ENCODE measurements at places on chromosomes 2 and 18. TPM values are rescaled to one million over a fixed set of nuclear protein-coding genes. Genes with fewer than 3 reads are reported as not detected.
A peak's percentile ranks its signal among the peaks of the same experiment; 100 is the strongest.

The EPHA4 gene
- 2.2 TPM for total RNA-seq

The UCN gene
- total RNA-seq, result 0.40 TPM

The SFXN5 gene
- total RNA-seq, result 8.9 TPM

DNA sequence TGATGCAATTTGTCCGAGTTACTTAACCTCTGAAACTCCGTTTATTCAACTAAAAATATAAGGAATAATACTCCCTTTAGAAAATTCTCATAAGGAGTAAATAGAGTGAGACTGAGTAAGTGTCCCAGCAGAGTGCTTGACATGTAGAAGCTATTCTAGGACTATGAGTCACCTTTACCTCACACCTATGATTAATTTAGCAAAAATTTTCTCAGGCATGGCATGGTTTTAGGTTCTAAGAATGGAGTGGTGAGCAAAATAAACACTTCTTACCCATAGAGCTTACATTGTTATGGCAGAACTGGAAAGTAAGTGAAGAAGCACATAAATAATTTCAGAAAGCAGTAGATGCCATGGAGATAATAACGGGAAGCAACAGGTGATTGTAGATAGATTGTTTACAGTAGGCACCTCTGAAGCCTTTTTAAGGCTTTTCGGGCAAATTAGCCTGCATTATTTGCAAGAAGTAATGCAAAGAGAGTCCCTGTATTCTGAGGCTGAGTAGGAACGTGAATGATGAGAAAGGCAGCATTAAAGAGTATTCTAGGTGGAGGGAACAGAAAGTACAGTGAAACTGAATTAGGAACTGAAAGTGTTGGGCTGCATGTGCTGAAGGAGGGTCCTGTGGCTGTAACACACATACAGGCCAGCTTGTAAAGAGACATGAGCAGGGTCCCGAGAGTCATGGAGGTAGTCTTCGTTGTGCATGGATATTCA lies 209.2 kb downstream of the ZNF407 start:
- DNase-seq, result no peak

The DIPK1C gene
- total RNA-seq, result not detected

The OXER1 gene
- total RNA-seq, result not detected

GRCh38 chr2:100650151-100650550 lies 87.4 kb downstream of the PDCL3 start:
- DNase-seq, result no peak

DNA sequence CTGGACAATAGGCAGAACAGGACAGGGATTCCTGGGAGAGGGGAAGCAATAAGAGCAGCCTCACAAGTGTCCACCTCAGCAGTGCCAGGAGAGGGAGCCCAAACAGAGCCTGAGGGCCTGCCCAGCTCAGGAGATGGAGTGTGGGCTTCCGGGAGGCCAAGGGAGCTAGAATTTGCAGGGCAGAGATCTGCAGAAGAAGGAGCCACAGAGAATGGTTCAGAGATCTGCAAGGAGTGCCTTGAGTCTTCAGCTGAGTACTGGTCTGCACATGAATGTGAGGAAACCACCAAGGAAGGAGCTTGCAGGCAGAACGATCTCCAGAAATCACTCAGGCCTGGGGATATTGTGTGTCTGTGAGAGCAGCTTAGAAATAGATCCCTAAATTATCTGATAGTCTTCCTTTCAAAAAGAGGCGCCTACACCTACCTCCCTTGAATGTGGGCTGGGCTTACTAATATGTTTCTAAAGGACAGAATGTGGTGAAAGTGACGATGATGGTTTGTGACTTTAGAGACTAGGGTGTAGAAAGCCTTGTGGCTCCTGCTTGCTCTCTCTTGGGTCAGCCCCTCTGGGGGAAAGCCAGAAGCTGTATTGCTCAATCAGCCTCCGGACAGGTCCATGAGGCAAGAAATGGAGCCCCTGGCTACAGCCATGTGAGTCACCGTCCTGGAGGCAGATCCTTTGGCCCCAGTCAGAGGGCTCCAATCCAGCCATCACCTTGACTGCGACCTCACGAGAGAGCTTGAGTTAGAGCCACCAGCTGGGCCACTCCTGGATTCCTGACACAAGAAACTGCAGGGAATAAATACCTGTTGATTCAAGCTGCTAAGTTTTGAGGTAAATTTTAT lies 7.6 kb upstream of the LPIN1 start:
- DNase-seq, result peak; percentile 54

DNA sequence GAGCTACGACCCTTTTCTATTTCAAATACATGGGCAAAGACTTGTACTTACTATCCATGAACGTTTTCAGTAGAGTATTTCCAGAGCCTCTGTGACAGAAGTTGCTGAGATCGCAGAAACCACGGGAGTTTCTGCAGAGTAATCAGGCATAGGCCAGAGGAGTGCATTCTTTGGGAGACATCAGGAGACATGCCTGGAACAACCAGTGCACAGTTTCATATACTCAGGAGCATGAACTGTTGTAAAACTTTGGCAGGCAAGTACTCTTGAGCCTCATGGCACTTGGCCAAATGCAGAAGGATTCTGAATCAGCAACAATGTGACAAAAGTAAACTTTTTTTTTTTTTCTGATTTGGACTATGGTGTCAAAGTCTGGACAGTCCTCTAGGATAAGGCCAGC lies 307.1 kb downstream of the GRB14 start:
- DNase-seq, result no peak

DNA sequence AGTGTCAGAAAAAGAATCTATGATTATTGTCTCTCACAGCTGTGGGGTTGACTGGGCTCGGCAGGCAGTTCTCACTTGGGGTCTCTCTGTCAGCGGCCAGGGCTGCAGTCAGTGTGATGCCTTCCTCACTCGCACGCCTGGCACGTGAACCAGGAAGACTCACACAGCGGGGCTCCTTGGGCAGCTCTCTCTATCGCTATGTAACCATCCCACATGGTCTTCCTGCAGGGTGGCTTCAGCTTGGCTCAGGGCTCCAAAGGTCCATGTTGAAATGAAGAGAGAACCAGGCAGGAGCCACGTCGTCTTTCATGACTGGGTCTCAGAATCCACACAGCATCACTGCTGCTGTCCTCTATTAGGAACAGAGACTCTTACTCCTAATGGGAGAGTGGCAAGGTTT lies 30.6 kb upstream of the SLC1A4 start:
- DNase-seq, result no peak

- no peak for DNase-seq
Observed at GRCh38 chr18:7545734-7546133, 21.4 kb upstream of the PTPRM start.

The AGXT gene
- not detected for total RNA-seq

- DNase-seq, result no peak
Observed at GRCh38 chr18:78521136-78521535, 458.5 kb upstream of the SALL3 start.

GRCh38 chr18:63265326-63265725 lies 54.2 kb downstream of the BCL2 start:
- DNase-seq, result no peak

The CASP10 gene
- total RNA-seq, result 30.1 TPM

The MRO gene
- not detected for total RNA-seq

GRCh38 chr2:83051538-83052170 lies 1407.4 kb downstream of the SUCLG1 start:
- no peak for DNase-seq

The ANKRD53 gene
- 0.22 TPM for total RNA-seq

DNA sequence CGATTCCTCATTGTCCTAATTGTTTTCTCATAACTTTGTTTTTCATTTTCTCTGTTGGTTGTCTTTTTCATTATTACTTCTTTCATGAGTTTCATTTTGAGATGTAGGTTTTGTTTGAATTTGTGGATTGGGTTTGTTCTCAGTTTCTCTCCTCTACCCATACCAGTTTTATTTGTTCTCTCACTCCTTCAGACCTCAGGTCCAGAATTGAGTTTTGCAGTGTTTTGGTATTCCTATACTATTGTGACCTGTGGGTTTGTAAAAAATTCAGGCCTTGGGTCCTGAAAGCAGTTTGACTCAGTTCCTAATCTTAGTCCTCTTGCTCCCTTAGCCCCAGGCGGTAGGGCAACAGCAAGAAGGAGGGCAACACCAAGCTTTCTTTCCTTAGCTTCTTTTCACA lies 28.3 kb upstream of the UBE2E3 start:
- DNase-seq, result no peak

DNA sequence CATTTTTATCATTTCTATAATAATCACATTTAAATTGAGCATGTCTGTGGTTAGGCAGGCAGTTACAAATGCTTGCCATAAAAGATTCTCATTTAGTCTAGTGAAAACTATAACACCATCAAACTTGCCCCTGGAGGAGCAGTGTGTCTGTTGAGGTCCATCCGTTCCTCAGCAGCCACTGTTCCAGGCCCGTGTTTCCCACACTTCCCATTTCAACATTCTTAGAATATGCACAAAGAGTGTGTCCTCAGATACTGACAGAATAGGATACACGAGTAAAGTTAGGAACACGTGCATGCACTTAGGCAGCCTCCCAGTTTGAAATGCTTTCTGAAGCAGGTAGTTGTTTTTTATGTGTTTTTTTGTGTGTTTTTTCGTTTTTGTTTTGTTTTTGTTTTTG lies 39.9 kb downstream of the NCK2 start:
- DNase-seq, result no peak

- DNase-seq, result no peak
Observed at GRCh38 chr2:83291083-83291482, 1168.0 kb downstream of the SUCLG1 start.

The SLC14A1 gene
- not detected for total RNA-seq

DNA sequence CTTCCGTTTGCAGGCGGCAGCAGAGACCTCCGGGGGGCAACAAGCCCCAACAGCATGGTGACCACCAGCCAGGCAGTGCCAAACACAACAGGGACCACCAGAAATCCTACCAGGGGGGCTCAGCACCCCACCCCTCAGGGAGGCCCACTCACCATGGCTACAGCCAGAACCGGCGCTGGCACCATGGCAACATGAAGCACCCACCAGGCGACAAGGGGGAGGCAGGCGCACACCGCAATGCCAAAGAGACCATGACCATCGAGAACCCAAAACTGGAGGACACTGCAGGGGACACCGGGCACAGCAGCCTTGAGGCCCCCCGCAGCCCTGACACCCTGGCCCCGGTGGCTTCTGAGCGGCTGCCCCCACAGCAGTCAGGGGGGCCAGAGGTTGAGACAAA lies 192.9 kb downstream of the SMAD7 start:
- DNase-seq, result no peak

GRCh38 chr2:37449761-37450296 lies 105.4 kb downstream of the QPCT start:
- DNase-seq, result peak; percentile 88

GRCh38 chr2:167140330-167140729 lies 252.1 kb downstream of the XIRP2 start:
- no peak for DNase-seq

The RIT2 gene
- not detected for total RNA-seq

DNA sequence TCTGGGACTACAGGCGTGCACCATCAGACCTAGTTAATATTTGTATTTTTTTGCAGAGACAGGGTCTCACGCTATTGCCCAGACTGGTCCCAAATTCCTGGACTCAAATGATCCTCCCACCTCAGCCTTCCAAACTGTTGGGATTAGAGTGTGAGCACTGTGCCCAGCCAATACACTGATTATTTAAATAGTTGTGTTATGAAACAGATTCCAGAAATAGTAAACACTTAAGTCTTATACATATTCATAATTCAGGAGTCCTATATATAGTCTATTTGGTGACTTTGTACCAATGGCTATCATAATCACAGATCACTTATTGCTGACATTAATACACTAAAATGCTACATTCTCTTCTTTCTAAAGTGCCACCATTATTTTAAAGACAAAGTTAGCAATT lies 12.8 kb downstream of the NFU1 start:
- no peak for DNase-seq

GRCh38 chr2:222239091-222239490 lies 59.7 kb downstream of the PAX3 start:
- DNase-seq, result no peak

The SOWAHC gene
- total RNA-seq, result 11.5 TPM

DNA sequence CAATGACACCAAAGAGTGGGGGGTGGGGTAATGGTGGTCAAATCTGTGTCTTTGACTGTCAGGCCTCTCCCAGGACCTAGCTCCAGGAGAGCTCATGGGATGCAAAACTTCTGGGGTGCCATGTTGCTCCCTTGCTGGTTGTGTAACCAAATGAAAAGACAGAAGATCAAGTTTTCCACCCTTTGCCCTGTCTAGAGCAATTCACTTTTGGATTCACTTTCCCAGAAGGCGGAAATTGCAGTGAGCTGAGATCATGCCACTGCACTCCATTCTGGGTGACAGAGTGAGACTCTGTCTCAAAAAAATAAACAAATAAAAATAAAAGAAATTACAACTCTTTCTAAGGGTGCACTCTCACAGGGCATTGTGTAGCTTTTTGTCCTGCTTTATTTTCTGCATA lies 34.9 kb upstream of the PLA2R1 start:
- DNase-seq, result no peak

DNA sequence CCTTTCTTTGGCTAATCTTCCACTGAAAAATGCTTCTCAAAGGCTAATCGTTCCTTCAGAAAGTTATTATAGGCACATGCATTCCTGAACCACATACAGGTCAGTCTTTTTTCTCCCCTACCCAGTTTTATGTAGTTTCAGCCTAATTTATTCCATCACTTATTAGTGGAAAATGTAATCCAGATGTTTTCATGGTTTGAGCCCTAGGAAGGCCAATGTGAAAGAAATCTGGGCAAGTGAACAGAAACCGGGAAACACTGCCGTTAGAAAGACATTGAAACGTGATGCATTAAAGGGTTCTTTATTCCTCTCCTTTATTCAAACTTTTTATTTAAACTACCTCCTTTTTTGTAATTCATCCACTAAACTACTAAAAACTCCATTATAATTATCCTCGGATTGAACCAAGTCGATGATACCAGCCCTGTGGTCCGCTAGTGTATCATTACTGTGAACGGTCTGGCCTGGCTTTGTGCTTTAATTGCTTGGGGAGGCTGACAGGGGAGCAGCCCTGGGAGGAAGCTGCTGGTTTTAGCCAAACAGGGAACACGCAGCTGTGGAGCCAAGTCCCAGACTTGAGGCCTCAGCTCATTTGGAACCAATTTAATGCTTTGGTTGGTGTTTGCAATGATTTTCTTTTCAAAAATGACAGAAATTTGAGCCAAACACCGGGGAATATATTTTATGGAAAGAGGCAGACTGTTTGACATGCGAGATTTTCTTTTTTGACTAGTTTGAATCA lies 149.2 kb downstream of the ARHGAP28 start:
- DNase-seq, result no peak

GRCh38 chr2:33437297-33437696 lies 39.2 kb upstream of the RASGRP3 start:
- DNase-seq, result peak; percentile 89

- DNase-seq, result no peak
Observed at GRCh38 chr2:233049194-233049761, 10.9 kb upstream of the INPP5D start.

- DNase-seq, result peak; percentile 38
Observed at GRCh38 chr2:36271266-36271665, 84.3 kb upstream of the CRIM1 start.

GRCh38 chr2:178506524-178506923 lies 26.3 kb downstream of the PLEKHA3 start:
- DNase-seq, result no peak

Data from lung microvascular endothelial cell (primary cell).